ENCODE measurements at places on chromosomes 5 and 9. TPM values are rescaled to one million over a fixed set of nuclear protein-coding genes. Genes with fewer than 3 reads are reported as not detected.
A peak's percentile ranks its signal among the peaks of the same experiment; 100 is the strongest.

MYO10 gene
- total RNA-seq: 127 TPM

DNA sequence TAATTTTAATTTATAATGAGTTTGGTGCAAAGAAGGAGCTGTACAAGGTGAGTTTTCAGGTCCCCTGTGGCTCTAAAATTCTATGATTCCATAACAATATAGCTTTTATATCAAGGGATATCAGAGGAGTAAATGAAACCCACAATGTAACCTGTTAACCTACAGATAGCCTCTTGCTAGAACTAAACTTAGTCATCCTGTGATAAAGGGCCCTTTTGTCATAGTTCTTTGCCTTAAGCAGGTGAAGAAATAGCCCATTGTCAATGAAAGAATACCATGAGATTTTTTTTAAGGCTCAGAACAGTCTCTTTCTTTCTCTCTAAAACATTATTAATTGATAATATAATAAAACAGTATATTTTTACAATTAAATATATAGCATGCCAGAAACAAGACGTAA lies 127.8 kb downstream of the NFIB start:
- H3K36me3 ChIP-seq: no peaks in the 10 kb centered on the region
- H3K27ac ChIP-seq: no peak overlapping the region
- no peaks in the 10 kb centered on the region for H3K4me1 ChIP-seq
- H3K27me3 ChIP-seq: no peaks in the 10 kb centered on the region

- no peak overlapping the region for H3K27ac ChIP-seq
- no peak overlapping the region for H3K4me3 ChIP-seq
- DNase-seq: peak; percentile 24
- H3K4me1 ChIP-seq: no peaks in the 10 kb centered on the region
Measured at GRCh38 chr5:134141331-134142050, 27.0 kb downstream of the TCF7 start.

- no peaks in the 10 kb centered on the region for H3K36me3 ChIP-seq
- no peak overlapping the region for H3K4me3 ChIP-seq
- H3K27ac ChIP-seq: no peak overlapping the region
- H3K4me1 ChIP-seq: no peaks in the 10 kb centered on the region
Measured at GRCh38 chr5:108720391-108720790, 27.3 kb upstream of the FER start.

DNA sequence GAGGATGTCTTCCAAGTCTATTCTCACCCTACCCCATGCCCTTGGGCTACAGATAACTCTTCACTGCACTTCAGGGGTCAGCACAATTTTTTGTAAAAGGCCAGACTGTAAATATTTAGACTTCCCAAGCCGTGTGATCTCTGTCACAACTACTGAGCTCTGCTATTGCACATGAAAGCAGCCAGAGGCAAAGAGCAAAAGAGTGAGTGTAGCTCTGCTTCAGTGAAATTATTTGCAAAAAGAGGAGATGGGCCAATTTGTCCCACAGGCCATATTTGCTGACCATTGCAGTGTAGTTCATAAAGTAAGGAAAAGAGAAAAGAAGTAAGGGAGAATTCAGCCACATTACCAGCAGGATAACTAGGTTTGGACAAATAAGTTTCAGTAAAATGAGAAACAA lies 7.0 kb upstream of the MOCS2 start:
- no peak for DNase-seq
- H3K4me1 ChIP-seq: no peaks in the 10 kb centered on the region
- H3K27me3 ChIP-seq: no peaks in the 10 kb centered on the region
- H3K36me3 ChIP-seq: no peaks in the 10 kb centered on the region
- no peak overlapping the region for H3K4me3 ChIP-seq

Data from H9 (cell line).